ENCODE measurements at places on chromosomes 4 and X.

- DNase-seq = no peak
These were observed 5.6 kb upstream of the THOC2 start for GRCh38 chrX:123738378-123738940.

DNA sequence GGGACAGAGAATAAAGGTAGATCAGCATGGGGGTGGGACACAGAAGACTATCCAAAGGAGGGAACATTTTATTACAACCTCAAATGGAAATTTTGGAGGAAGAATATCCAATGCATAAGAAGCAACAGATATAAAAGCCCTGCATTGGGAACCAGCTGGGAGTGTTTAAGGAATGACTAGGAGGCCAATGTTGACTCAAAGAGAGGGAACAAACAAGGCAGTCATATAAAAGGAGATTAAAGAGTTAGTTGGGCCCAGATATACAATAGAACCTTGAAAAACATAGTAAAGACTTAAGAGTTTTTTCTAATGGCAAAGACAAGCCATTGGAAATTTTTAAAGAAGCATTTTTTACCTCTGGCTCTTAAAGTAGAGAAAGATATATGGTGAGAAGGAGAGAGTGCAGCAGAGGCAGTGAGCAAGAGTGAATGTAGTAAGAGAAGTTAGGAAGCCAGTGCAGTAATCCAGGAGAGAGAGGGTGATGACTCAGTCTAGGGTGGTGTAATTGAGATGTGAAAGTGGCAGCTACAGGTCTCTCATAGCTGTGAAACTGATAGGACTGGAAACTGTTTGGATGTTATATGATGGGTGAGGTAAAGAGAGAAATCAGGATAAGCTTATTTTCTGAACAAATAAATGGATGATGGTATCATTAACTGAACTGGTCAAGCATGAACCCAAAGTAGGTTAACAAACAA, 182.2 kb upstream of the ATOH1 start:
- no peak for DNase-seq

GRCh38 chr4:15020502-15021286, 18.4 kb downstream of the CPEB2 start:
- no peak for DNase-seq

- DNase-seq = no peak
These were observed 20.7 kb upstream of the SLC25A31 start for GRCh38 chr4:127709456-127709855.

DNA sequence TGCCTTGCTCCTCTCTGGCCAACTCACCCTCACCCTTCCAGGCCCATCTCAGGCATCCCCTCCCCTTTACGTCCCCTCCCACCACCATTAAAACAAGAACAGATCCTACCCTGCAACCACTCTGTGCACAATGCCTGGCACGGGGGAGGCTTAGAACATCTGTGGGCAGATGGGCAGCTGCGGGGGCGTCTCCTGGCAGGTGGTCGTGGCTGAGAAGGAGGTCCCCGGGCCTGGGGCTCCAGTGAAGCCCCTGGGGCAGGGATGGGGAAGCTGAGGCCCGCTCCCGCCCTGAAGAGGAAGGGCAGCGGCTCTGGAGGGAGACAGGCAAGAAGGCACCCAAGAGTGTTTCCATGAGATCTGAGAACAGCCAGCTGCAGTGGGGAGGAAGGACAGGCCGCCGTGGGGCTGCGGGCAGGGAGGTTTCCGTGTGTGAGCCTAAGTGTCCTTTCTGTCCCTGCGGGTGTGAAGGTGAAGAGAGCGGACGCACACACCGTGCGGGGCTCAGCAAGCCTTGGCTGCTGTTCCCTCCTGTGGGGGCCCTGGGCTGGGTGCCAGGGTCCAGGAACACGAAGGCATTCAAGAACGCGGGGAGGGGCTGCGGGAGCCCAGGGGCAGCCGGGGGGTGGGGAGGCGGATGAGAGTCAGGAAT, 7.8 kb upstream of the TBC1D14 start:
- DNase-seq = no peak

DNA sequence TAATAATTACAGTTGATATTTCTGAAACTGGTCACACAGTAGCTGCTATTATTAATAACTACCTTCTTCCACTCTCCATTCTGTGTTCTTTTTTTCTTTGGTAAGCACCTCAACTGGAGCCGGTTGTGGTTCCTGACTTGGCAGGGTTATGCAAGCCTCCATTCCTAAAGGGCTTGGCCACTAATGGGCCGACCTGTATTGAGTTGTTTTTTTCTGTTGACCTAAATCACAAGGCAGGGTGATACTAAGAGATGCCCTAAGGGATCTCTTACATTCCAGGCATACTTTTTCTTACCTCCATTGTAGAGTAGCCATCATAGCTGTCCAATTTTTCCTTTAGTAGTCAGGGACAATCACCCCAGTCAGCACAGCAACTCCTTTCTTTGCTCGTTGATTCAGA, 1295.8 kb upstream of the ADGRL3 start:
- DNase-seq = no peak

GRCh38 chr4:79213702-79214101, 112.2 kb downstream of the NAA11 start:
- DNase-seq = no peak

- DNase-seq = no peak
These were observed 161.6 kb downstream of the SPATA18 start for GRCh38 chr4:52212702-52213101.

DNA sequence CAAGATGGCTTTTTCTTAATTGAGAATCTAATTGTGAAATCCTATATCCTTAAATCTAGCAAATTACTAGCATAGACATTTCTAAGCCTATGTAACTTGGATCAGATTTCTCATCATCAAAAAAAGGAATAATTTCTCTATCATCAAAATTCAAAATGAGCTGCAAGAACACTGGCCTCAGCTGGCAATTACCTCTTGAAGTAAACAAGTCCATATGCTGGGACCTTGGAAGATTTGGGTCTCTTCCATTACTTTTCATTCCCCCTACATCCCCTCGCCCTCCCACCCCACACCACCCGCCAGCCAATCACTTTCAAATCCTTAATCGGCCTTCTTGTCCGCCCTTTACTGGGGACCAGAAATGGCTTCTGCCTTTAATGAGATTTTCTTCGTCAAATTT, 23.3 kb upstream of the MBTPS2 start:
- DNase-seq = no peak

- DNase-seq = no peak
These were observed 1.6 kb downstream of the RNF150 start for GRCh38 chr4:141131723-141132071.

GRCh38 chr4:108398836-108399235, 221.5 kb upstream of the RPL34 start:
- DNase-seq = no peak

GRCh38 chrX:41449615-41450014, 2.5 kb downstream of the NYX start:
- no peak for DNase-seq

DNA sequence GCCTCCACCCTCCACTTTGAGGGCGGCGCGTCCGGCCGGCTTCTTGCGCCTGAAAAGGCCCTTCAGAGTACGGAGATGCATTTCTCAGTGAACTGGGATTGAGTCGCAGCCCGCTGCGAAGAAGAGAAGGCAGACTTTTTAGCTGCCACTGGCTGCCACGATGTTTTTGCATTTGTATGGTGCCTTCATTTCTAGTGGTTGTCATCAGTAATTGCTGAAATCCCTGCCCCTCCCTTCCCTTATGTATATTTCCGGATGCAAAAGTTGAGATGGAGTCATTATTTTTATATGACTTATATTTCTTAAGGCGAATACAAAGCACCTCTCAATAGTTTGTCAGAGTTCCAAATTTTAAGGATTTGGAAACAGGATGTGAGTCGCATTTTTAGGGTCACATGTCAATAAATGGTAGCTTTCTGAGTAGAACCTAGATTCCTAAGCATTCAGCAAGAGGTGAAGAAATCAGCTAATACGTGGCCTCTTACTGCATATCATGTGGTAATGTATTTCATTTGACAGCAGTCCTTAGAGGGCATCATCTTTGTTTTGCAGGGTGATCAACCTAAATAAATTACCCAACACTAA, 658 bp downstream of the ATP6AP2 start:
- no peak for DNase-seq

- no peak for DNase-seq
These were observed 320.6 kb downstream of the ADGRL3 start for GRCh38 chr4:61520681-61521160.

DNA sequence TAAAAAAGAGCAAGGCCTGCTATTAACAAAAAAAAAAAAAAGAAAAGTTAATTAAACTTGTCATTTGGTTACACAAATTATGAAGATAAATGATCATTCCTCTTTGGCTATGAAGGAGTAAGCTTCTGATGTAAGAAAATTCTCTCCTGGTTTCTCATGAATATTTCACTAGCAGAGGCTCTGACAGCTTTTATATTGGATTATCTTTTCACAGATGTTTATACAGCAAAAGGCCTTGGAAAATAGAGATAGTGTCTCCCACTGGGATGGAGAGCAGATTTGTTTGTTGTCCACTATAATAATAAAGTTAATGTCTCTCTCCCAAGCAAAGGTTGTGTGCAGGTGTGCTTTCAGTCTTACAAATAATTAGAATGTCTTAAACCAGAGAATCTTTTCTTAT, 40.7 kb upstream of the PDGFC start:
- DNase-seq = no peak
